Stimulated activated CD8-positive, alpha-beta memory T cell treated with anti-CD3 and anti-CD28 coated beads, Interleukin-4, amount 100 ng/mL, for 1 hour (primary cell): ENCODE measurements at places on chromosomes 11 and 22.

DNA sequence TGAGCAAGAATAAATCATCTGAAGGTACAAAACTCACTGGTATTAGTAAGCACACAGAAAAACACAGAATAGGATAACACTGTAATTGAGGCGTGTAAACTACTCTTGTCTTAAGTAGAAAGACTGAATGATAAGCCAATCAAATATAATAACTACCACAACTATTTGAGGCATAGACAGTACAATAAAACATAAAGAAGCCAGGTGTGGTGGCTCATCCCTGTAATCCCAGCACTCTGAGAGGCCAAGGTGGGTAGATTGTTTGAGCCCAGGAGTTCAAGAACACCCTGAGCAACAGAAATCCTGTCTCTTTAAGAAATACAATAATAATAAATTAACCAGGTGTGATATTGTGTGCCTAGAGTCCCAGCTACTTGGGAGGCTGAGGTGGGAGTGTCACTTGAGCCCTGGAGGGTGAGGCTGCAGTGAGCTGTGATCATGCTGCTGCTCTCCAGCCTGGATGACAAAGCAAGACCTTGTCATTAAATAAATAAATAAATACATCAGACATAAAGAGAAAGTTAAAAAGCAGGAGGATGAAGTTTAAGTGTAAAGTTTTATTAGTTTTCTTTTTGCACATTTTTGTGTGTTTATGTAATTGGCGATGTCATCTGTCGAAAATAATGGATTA is 390.6 kb downstream of the DYNC2H1 start:
- no peak for DNase-seq

GRCh38 chr11:132445859-132446291 is 1075.5 kb downstream of the NTM start:
- no peak for DNase-seq

DNA sequence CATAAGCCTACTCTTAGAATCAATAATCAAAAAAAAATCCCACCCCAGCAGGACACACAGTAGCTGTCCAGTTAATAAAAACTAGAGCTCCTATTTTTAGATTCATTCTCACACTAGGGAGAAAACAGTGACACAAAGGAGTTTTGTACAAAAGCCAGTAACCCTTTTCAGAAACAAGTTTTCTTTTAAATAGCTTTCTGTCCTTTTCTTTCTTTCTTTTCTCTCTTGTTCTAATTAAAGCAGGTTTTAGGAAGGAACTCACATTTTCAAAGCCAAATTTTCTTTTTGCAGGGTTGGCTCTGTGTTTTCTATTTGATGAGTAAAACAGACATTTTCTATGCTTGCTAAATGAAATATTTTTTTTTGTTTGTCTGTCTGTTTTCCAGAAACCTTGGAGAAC is 1390.7 kb downstream of the FAM181B start:
- no peak for DNase-seq

DNA sequence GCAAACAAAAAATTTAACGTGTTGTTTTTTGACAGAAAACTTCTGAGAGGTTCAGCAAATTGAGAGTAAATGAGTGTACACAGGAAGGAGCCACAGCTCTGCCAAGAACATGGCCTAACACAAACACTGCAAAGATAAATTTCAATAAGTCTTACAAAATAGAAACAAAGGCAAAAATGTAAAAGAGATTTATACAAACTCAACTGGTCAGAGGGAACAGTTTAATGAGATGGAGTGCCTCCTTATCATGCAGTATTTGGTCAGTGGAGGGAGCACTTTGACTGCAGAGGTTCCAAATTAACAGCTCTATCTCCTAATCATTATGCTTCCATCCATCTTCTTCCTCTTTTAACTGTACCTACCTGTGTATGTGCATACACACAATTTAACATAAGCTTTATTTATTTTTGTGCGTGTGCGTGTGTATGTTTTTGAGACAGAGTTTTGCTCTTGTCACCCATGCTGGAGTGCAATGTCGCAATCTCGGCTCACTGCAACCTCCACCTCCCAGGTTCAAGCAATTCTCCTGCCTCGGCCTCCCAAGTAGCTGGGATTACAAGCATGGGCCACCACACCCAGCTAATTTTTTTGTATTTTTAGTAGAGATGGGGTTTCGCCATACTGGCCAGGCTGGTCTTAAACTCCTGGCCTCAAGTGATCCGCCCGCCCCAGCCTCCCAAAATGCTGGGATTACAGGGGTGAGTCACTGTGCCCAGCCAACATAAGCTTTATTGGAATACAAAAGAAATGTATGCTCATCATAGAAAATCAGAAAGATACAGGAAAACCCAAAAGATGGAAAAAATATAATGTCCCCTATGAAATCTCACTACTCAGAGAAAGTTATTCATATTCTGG is 111.9 kb downstream of the MRTFA start:
- DNase-seq, result no peak

- DNase-seq, result no peak
Measured at GRCh38 chr11:22190827-22191463, 1.9 kb upstream of the ANO5 start.

- no peak for DNase-seq
Measured at GRCh38 chr11:123437236-123437979, 7.3 kb downstream of the GRAMD1B start.

- no peak for DNase-seq
Measured at GRCh38 chr11:21068886-21069285, 399.5 kb downstream of the NELL1 start.

- no peak for DNase-seq
Measured at GRCh38 chr11:45322111-45322705, 36.1 kb upstream of the SYT13 start.

DNA sequence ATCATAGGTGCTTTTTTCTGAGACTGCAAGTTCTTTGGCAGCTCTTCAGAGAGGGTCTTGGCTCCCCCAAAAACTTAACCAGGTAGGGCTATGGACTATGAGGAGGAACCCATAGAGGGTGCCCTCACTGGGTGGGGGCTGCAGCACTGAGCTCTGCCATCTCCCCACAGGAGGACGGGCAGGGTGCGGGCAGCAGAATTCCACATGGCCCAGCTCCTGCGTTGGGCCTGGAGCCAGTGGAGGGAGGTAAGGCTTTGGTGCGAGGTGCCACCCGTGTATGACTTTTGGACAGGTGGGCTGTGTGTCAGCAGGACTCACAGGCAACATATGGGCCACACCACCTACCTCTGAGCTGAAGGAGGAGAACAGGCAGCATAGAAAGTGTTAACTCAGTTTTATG is 58.4 kb downstream of the PISD start:
- DNase-seq, result no peak

GRCh38 chr11:71129624-71130023 is 122.8 kb downstream of the SHANK2 start:
- DNase-seq, result no peak
